ENCODE measurements at places on chromosomes 16 and 17.

DNA sequence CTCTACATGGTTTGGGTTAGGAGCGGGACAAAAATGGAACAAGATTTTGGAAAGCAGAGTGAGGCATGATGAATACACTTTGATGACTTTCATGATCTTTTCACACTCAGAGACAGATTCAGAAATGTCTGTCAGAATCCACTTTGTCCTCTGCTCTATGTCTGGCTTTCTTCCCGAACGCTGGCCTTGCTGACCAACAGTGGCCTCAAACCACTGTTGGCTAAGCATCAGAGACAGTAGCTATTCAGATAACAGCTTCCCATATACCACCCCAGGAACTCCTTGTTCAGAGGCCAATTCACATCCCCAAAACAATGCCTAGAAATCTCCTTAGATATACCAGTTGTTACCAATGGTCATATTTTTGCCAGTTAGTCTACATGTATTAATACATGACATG lies 40.9 kb downstream of the FBXL20 start:
- DNase-seq: no peak

GRCh38 chr17:794876-795275 lies 12.7 kb downstream of the MRM3 start:
- DNase-seq: peak; percentile 19

DNA sequence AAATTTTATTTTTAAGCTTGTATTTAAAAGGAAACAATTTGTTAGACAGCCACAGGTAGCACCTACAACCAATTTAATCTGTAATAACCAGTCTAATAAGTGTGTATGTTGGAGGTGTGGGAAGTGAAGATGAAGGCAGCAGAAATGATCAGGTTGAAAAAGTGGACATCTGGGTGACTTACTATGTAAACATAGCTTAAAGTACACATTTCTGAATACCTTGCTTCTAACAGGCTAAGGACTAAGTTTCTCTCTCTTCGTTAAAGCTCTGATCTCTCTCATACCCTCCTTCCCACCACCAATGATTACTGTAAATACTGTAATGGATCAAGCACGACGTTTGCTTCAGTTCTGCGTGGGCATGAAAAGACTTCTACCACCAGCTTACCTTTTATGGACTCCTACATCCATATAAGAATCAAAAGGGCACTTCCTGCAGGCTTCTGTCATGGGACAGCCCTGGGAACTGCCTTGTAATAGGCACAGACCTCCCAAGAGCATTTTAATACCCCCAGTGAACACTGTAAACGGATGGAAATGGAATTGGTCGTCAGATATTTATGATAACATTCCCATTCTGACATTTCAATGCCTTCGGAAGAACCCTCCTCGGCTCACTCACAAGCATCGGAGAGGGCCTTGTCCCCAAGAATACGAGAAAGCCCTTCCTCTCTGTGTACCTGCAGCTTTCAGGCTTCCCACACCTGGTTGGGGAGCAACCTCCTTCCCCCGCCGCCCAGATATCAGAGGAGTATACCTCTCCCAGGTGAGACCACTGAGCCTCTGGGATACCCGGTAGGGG lies 700 bp downstream of the CCDC43 start:
- no peak for DNase-seq

- DNase-seq: no peak
Measured at GRCh38 chr16:57386381-57386951, 14.2 kb downstream of the CX3CL1 start.

- no peak for DNase-seq
Measured at GRCh38 chr17:77354420-77354669, 213.6 kb downstream of the SEC14L1 start.

DNA sequence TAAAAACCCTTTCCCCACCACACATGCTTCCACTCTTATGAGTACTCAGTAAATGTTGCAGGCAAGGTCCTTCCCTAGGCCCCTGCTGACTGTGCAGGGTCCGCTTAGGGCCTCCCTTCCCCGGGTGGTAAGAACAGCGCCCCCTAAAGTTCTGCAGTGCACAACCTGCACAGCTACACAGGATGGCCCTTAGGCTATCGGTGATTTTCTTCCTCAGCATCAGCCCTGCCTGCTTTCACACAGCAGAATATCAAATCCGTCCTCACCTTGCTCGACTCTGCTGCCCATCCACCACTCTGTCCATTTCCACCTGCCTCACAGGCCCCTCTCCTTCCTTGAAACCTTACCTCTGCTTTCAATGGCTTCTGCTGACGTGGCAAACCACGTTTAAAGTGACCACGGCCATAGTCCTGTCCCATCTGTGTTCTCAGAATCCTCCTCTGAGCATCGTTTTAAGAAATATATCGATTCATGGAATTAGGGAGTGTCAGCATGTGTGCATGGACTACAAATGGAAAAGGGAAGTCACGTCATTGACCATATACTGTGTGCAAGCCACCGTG lies 51.4 kb upstream of the TMEM132E start:
- DNase-seq: no peak

GRCh38 chr17:35088356-35088880 lies 24.9 kb upstream of the RFFL start:
- DNase-seq: no peak

DNA sequence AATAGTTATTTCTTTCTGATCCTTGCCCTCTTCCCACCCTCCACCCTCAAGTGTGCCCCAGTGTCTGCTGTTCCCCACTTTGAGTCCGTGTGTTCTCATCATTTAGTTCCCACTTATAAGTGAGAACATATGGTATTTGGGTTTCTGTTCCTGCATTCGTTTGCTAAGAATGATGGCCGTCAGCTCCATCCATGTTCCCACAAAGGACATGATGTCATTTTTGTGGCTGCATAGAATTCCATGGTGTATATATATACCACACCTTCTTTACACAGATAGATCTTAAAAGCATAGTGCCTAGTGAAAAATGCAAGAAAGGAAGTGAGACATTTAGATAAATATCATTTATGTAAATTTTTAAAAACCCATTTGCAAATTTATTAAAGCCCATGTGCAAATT lies 33.1 kb downstream of the HS3ST2 start:
- DNase-seq: no peak

DNA sequence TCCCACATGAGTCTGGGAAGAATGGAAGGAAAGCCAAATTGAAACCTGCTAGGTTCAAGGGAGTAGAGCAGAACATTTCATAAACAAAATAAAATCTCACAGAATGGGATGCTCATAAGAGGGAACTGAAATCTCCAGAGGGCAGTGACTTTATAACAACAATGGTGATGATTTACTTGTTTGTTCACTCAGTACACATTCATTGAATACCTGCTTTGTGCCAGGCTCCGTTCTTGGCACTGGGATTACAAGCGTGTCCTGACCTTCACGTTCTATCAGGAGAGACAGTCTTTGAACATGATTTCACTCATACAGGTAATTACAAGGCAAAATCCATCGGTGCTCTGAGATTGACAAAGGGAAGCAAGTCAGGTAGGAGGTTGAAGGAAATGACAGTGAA lies 356.3 kb downstream of the HAPSTR1 start:
- DNase-seq: no peak

DNA sequence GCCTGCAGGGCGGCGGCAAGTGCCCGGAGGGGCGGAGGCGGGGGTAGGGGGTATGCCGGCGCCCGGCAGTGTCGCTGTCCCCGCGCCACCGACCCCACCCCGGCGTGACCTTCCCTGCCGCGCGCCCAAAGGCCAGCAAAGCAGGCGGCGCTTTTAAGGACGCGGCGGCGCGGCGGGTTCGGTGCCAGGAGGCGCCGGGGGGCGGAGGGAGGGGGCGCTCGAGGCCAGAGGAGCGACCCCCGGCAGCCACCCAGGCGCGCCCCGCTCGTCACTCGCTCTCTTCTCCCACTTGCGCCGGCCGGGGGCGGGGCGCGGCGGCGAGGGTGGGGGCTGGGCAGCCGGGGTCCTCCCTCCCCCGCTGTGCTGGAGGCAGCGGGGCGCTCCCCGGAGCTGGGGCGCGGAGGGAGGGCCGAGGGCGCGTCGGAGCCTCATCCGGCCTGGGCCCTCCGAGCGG lies 8.6 kb upstream of the BAHCC1 start:
- DNase-seq: no peak

DNA sequence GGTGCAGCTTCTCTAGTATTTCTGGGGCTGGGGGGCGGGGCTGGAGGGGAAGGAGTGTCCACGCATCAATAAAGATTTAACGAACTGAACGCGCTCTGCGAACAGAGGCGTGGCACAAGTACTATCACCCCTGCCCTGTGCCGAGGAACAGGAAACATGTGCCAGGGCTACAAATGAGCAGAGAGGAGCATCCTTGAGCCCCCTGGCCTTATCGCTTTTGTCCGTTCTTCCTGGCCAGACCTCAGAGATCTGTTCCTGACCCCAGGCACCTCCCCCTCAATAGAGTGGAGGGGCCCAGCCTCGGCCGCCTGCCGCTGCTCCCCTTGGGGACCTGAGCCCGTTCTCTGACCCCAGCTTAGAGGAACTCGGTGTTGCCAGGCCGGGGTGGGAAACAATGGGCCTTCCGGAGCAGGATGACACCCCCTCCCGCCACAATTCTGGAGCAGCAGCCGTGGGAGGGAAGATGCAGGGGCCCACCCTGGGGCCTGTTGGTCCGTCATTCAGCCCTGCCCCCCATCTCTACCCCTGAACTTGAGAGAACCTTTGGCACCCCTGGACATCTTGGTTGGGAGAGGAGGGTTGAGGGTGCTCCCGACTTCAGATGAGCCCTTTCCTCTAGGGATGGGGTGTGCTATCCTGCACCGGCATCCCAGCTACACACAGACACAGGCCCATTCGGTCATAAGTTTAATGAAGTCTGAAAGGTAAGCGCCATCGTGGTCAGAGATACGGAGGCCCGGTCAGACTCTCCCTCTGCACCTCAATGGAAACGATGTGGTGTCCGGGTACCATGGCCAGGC lies 1.1 kb downstream of the NAA38 start:
- no peak for DNase-seq

DNA sequence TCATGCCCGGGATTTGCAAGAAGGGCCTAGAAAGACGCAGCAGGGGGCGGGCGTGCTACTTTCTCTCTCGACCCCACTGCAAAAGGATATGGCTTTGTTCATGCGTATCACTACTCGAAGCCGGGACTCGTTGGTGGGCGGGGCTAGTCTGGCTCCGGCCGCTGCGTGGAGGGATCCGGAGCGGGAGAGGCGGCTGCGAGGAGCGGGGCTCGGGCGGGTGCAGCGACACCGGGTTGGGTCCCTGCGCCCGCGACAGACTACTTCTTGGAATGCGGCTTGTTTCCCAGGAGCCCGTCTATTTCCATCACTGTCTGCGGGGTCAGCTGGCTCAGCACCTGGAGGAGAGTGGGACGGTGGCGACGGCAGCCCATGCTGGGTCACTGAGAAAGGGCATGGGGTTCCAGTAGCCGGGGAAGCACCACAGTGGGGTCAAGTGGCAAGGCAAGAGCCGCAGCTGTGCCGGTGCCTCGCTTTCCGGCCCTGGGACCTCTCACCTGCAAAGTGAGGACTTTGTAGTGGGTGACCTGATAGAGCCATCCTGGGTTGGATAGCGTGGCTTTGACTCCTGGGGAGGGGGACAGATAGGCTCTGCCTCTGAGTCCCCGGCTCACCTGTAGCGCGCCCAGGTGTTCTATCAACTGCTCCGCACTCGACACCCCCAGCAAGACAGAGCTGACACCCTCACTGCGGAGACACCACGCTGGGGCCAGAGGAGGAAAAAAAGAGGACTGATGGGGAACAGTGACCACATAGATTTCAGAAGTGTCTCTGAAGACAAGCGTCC lies 6.6 kb downstream of the KCNAB3 start:
- DNase-seq: no peak

DNA sequence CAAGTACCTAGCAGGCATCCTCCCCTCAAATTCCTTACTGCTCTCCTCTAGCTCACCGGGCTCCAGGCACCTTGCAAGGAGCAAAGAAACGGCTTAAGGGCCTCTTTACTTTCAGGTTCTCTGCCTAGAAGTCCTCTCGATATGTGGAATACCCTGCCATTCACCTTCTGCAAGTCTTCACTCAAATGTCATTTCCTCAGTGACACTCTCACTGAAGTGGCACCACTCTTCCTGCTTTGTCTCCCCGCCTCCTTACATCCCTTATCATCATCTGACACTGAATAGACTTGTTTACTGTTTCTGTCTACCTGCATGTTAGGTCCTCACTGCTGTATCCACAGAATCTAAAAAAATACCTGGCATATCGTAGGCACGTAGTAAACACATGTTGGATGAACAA lies 947 bp downstream of the SLC7A6OS start:
- no peak for DNase-seq

GRCh38 chr16:74051-74746 lies 1.8 kb upstream of the RHBDF1 start:
- DNase-seq: no peak

- no peak for DNase-seq
Measured at GRCh38 chr17:61809816-61810392, 53.4 kb downstream of the BRIP1 start.

DNA sequence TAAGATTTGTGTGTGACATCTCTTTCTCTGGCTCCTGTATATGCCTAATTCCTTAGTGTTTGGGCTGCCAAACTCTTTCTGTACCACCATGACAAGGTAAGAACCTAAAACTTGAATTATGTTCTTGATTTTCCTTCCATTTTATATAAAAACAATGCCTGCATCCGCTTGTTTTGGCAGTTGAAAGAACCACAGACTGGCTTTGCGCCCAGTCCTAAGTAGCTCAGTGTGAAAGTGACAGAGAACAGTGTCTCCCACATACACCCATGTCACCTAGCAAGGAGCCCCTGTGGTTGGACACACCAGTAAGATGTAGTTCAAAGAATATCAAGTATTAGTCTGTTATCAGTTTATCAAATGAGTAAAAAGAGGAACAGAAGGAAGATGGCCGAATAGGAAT lies 40.7 kb upstream of the SLC6A2 start:
- no peak for DNase-seq

DNA sequence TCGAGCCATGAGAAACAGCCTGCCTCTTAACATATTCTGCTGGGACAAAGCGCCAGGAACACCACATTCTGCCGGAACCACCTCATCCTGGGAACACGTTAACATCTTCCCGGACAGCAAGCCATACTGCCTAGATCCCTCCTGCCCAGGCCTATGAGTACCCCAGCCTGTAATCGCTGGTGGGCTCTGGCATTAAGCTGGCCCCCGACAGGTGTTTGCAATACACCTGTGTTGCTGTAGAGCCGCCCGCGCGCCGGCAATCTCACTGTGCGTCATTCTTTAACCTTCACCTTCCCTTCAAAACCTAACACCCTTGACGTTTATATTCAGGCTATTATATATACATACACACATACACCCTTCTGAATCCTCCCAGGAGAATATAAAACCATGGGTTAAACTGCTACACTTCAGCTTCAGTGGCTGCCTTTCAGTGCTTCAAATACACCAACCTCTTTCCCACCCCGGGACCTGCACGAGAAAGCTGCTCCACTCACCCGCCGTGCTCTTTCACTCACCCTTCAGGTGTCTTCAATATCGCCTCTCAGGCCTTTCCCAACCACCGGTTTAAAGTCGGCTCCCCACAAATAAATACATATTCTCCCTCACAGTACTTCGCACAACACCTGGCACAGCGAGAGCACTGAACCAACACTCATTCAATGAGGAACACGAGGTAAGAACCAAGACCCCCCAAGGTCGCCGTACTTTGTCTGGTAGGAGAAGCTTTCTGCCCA lies 1.0 kb upstream of the ENDOV start:
- no peak for DNase-seq
